ENCODE measurements at places on chromosomes 2 and 18.

GRCh38 chr2:24540011-24540477 is 49.0 kb downstream of the NCOA1 start:
- no peak for DNase-seq

DNA sequence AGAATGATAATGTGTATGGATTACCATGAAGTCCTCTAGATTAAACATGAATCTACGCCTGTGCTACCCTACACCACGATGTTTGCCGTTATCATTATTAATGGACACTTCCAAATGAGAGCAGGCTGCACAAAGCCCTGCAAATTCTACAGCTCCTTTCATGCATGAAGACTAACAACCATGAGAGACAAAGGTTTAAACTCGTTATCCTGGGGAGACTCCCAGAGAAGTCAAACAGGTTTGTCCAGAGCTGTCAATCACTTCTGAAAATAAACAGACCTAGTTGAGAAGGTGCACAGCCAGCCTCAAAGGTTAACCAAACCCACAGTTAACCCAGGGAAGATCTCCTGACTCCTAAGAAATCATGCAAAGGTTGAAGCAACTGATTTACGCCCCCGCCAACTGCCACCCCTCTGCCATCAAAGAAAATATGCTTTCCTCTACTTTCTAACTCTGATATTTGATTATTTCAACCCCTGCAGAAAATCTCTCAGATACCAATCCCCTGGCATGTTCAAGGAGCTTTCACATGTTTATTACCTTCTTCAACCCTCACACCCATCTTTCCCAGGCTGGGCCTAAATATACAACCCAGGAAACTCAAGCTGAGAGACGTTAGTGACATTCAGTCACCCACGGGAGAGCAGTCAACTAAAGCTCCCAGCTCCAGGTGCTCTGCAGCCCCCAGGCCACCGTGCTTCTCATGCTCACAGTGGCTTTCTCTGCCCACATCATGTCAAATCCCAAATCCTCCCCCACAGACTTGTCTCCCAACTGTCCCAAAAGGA is 35.9 kb downstream of the MYO5B start:
- peak; percentile 95 for DNase-seq

DNA sequence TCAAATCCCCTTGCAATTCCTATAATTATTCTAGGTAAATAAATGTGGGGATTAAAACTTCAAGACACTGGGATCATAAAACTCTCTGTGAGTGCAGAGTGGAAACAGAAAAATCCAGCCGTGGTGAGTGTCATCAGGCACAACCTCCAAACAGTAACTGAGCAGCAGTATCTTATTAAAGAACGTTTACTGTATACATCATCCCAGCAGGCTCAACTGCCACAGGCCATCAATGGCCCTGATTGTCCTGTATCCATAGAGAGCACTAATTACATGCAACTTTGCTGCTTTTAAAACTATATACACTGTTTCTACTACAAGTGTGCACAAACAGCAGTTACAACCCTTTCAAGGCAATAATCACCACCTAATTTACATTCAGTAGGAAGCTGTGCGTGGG is 23.9 kb downstream of the GAREM1 start:
- DNase-seq, result peak; percentile 49

DNA sequence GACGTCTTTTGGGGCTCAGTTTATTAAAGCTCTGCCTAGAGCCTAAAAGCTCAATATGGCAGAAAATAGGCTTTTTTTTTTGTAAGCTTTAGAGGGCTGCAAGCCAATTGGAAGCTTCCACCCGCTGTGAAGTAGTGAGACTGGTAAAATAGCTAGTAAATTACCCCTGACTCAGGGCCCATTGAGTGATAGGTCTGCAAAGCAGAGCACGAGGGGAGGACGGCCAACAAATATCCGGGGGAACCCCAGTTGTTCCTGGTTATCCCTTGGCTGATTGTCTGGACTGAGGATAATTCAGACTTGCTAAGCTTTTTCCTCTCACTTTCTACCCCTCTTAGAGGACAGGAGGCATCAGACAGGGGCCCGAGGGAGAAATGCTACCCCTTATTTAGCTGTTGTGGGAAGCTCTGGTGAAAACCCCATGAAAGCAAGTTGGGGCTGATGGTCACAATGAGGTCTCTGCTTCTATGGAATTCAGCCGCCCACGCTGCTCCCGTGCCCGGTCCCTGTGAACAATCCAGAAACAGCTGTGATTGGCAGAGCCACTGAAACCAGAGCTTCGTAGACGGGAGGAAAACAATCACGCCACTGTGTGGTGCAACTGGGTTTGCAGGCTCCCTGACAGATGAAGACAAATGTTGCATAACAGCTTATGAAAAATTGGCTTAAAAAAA is 141.9 kb upstream of the LGALSL start:
- DNase-seq, result no peak

DNA sequence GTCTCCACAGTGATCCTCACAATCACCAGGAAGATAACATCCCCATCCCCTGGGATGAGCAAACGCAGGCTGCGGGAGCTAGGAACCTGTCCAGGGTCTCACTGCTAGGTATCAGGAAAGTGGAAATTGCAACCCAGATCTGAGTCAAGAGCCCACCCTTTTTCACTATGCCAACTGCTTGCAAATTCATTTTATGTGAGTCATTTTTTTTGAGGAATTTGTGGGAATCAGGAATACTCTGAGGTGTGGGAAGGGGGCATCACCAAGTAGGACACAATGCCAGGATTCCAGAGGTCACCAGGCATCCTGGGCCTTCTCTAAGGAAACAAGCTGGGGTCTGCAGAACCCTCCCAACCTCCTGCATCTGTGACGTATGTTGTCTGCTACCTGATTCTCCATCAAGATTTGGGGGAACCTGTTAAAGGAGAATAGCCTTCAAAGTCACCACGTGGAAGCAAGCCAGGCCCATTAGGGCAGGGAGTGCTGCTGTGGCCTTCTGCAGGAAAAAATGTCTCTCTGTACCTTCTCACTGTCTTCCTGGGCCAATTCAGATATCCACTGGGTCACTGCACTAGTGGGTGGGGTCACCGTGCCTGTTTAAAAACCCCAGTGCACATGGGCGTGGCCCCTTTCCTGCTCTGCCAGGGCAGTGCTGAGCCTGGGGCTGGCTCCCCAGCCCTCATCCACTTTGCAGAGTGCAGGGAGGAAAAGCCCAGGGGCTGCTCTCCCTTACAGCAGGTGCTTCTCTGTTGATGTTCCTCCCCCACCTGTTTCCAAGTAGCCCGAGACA is 50.2 kb downstream of the MCFD2 start:
- DNase-seq, result no peak

DNA sequence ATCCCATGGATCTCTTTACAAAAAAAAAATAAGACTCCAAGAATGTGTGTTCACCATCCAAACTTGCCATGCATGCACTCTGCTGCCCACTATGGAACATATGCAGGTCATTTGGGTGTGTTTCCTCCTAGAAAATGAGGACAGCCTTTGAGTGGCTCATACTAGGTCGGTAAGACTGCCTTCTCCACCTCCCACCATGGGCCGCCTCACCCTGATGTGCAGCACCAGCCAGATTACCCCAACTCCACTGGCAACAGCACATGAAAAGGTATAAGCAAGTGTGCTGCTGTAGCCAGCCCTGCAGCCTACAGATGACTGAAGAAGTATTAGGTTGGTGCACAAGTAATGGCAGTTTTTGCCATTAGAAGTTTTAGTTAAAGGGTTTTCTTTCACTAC is 214.2 kb downstream of the ATAD2B start:
- no peak for DNase-seq

DNA sequence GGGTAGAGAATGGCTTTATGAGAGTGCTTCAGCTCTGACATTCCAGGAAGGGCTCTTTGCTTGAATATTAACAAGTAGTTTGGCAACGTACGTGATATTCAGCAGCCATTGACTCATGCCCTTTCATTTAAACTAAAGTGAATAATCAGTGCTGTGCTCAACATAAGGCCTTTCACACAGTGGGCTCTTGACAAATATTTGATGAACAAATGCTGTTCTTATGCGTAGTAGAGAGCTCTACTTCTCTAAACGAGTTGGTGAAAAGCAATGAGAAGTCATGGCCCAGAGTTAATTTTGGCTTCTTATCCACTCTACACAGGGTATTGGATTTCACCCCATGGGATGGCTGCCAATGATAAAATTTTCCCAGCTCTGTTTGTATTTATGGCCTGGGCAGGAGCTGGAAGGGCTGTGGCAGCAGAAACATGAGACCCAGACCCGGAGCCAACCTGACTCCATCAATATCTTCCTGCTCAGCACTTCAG is 338.9 kb downstream of the CCDC85A start:
- DNase-seq, result peak; percentile 95

DNA sequence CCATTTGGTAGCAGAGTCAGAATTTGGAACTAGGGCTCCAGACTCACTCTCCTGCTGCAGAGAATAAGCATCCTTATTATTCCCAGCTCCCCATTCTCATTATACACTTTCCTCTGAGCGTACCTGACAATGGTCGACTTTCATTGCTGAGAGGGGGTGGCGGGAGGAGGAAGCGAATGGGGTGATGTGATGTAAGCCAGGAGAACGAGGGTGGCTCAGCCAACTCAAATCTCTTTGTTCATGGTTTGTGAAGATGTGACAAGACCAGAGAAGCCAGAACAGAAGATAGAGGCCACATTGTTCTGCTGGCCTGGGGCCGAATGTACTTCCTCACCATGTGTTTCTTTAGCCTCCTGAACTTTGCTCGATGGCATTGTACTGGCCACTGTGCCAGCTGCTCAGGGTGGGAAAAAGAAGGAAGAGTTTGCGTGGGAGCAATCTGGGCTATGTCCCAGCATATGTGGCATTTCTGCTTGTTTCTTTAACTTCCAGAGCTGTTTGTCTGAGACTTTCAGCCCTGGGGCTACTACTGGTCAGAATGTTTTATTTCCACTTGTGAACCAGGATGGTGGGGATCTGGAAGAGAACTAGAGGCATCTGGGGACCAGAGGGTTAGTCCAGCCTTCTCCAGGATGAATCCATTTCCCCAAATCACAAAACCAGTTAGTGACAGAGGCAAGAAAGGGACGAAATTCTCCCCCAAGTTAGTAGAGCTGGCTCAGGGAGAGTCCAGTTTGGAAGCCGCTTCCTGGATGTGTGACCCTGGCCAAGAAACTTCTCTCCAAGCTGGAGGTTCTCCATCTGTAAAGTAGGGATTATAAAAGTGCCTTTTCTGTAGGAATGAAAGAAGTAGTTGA is 62.6 kb downstream of the MOGAT1 start:
- DNase-seq, result no peak

DNA sequence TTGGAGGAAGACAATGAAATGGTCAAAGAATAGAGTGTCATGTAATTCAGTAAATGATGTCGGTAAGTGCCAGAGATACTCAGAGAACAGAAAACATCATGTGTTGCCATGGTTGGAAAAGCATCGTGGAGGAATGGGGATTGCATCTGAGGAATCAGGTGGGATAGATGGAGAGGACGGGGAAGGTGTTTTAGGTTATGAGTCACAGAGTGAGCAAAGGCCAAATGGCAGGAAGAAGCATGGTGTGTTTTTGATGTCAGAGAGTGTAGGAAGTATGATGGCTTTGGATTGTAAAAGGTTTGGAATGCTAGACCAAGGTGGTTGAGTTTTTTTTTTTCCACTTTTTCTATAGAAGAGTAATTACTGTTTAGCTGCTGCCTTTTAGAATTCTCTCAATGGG is 27.5 kb upstream of the CD28 start:
- no peak for DNase-seq

GRCh38 chr2:55420871-55421270 is 1.2 kb upstream of the CCDC88A start:
- DNase-seq, result no peak

GRCh38 chr2:179565807-179566206 is 295.6 kb downstream of the ZNF385B start:
- no peak for DNase-seq

GRCh38 chr2:16643099-16643498 is 22.5 kb downstream of the CYRIA start:
- no peak for DNase-seq

- DNase-seq, result no peak
Measured at GRCh38 chr2:32264422-32265105, at the start of gene NLRC4. Gene NLRC4 (minus strand): TSS chr2:32264886. CDS start chr2:32256775, 8,111 bp downstream.

- no peak for DNase-seq
Measured at GRCh38 chr18:79516441-79516931, 120.8 kb downstream of the NFATC1 start.

DNA sequence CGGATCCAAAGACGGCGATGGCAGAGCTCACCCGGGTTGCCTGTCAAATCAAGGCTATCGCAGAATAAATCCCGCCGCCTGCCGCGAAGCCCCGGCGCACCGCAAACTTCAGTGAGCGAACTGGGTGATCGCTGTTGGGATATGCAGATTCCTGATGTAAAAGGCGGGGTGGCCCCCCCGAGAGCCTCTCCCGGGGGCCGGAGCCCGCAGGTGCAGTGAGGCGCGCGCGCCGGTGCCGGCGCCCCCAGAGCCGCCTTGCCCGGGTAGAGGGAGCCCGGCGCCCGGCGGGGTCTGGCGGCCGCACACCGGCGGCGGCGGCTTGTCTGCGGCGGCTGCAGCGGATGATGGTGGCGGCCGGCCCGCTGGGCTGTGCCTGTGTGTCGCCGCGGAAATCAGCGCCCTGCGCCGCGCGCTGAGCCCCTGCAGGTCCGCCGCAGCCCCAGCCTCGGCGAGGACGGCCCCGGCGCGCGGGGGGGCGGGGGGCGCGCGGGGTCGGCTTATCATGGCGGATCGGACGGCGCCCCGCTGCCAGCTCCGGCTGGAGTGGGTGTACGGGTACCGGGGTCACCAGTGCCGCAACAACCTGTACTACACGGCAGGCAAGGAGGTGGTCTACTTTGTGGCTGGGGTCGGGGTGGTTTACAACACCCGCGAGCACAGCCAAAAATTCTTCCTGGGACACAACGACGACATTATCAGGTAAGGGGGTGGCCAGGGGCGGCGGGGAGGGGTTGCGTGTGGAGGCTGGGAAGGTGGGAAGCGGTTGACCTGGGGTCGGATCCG is 1.3 kb downstream of the EML6 start:
- DNase-seq, result peak; percentile 40

- peak; percentile 51 for DNase-seq
Measured at GRCh38 chr2:10614939-10615338, 74.8 kb downstream of the NOL10 start.

- no peak for DNase-seq
Measured at GRCh38 chr2:210938228-210938627, 381.8 kb downstream of the CPS1 start.

DNA sequence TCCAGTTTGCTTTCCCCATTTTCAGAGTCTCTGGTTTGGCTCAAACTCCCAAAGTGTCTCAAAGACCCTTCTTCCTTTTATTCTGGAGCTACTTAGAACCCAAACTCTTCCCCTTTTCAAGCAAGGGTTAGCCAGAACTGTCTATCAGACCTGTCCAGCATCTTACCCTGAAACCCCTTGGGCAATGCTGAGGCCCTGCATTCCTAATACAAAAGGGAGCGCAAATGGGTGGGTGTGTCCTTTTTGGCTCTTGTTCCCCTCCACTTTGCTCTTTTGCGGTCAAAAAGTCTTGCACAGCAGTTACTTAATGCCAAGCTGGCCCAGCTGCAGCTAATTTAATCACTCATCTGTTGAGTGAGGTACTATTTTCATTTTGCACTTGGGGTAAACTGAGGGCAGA is 231.2 kb upstream of the FOSL2 start:
- DNase-seq, result no peak

GRCh38 chr2:367246-367645 is 79.4 kb upstream of the ALKAL2 start:
- no peak for DNase-seq

- no peak for DNase-seq
Measured at GRCh38 chr2:33660416-33661123, 61.5 kb upstream of the FAM98A start.

GRCh38 chr2:182949572-182950189 is 83.2 kb upstream of the FRZB start:
- DNase-seq, result no peak
